HFF-Myc (cell line): ENCODE measurements at places on chromosomes 12 and 14.

DNA sequence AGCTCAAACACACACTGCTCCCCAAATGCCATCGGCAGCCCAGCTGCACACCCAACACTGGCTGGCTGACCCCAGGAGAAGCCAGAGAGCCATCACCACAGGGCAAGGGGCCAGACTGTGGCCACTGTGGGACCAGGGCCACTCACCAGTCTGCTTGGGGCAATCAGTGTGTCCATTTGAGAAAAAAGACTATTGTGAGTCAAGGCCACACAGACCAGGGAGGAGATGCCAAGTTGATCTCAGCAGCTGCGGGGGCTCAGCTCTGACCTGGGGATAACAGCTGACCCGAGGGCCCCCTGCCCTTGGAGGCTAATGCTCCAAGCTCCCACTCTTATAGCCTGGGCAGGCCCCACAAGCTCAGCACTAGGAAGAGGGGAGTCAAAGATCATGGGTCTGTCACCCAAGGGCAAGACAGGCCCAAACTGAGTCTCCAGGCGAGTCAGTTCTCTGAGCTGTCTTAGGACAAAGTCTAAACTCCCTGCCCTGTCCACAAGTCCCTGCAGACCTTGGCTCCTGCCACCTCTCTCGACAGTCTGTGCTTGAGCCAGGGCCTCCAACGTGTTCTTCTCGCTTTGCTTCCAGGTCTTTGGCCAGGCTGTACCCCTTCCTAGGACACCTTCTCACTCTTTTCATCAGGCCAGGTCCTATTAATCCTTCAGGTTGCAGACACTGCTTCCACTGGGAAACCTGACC lies 30.1 kb upstream of the PNMA1 start:
- no peak for DNase-seq

GRCh38 chr14:103932791-103933490 lies 4.7 kb downstream of the TDRD9 start:
- no peak for DNase-seq

GRCh38 chr12:121827351-121828099 lies 23.7 kb downstream of the SETD1B start:
- no peak for DNase-seq

DNA sequence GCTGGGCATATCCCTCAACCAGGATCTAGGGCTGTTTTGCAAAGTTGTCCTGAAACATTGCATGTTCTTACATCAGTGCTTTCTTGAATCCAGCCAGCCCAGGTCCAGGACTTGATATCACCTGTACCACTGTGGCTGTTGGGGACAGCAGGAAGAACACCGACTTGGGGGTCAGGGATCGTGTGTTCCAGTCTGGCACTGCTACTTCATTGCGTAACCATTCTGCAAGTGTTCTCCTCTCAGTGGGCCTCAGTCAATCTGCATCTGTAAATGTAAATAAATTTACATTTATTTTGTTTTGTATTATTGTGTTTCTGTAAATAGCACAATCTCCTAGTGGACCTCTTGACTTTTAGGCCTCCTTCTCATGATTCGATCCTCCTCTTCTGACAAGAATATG lies 167.3 kb downstream of the SUDS3 start:
- DNase-seq, result no peak

GRCh38 chr14:95840094-95840700 lies 36.4 kb upstream of the TUNAR start:
- DNase-seq, result no peak

DNA sequence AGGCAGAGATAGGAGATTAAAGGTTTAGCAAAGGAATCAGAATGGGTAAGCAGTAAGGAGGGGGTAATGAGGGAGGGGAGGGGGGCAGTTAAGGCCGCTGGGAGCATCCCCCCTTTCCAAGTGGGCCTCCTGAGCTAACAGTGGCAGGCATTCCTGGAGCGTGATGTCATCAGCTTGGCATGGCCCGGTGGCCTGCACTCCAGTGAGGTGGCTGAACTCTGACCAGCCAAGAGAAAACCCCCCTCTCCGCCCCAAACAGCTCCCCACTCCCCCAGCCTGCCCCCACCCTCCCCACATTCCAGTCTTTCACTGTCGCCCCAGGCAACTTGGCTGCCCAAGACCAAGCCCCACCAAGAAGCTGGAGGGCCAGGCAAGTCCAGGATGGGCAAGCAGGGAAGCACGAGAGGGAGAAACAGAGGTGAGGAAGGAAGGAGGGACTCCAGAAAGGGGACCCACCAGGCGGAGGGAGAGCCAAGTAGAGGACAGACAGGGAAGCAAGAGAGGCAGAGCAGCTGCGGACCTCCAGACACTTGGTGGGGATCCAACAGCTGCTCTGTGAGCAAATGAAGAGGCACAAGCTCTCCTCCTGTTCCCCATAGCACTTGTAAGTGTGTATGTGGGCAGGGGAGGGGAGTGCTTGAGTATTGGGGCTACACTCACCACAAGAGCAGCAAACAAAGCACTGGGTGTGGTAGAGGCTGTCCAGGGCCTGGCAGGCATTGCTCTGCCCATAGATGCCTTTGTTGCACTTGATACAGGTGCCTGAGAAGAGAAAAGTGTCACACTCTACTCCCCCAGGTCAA lies 4.5 kb downstream of the AJUBA start:
- DNase-seq, result no peak

DNA sequence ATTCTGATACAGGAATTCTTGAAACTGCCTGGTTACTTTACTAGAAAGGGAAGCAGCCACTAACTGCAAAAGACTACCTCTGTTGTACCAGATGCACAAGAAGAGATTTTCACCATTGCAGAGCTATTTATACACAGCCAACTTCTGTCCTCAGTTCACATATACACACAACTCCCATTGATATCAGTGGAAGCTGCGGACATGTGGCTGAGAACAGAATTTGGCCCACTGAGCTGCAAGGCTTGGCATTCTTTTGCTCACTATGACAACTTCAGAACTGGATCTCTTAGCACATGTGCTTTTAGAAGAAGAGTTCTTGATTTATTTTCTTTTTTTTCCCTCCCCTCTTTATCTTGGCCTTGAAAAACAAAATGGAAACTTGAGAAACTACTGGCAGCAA lies 28.3 kb downstream of the PTPRO start:
- no peak for DNase-seq

GRCh38 chr12:131133994-131134393 lies 180.3 kb downstream of the ADGRD1 start:
- DNase-seq, result no peak
